ENCODE measurements at places on chromosomes 5 and 9.

- no peak for DNase-seq
Measured at GRCh38 chr9:14511452-14511851, 181.8 kb downstream of the ZDHHC21 start.

DNA sequence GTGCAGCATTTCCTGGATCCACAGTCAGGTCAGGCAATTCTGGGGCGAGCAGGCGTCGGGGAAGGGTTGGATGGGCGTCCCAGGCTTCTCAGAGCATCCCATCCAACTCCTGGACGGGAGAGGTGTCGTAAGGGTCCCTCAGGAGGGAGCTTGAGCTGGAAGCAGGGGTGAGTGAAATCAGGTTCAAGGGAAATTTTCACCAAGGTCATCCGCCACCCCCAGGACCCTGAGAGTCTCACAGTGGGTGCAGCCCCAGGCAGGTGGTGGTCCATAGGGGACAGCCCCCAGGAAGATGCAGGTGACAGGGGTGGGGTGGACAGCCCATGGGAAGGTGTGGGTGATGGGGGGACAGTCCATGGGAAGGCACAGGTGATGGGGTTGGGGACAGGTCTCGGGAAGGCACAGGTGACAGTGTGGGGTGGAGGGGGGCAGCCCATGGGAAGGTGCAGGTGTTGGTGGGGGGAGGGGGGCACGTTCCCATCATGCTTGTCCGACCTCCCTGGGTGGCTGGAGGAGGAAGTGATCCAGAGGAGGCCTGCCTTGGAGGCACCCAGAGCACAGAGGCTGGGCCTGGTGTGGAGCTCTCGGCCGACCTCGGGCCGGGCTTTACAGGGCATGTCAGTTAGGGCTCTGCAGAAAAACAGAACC lies 48.9 kb downstream of the AHRR start:
- DNase-seq: no peak

DNA sequence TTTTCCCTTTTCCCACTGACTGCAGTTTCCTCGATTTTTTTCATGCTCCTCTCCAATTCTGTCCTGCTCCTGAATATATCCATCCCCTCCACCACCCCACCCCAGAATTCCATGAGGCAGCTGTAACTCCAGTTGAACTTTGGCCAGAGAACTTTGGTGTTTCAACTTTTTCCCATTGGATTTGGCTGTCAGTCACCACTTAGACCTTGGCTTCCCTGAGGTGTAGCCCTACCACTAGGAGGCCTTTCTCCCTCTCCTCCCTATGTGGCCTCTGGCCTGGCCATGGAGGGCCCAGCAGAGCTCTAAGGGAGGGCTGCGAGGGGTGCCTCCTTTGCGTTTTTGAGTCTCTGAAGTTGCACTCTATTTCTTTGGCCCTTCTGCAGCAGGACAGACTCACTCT lies 261.3 kb downstream of the PIK3R1 start:
- DNase-seq: no peak

DNA sequence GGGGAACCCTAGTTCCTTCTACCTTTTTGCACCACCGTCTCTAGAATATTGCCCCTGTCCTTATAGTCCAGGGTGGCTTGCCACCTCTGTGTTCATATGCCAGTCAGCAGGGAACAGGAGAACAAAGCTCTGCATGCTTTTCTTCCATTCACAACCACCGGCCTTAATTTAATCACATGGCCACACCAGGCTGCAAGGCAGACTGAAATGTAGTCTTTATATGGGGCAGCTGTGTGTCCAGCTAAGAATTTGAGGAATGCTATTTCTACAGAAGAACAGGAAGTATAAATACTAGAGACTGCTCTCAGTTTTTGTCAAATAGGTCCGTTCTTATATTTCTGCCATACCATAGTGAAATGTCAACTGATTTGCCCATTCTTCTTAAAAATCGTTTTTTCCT lies 5.8 kb downstream of the C5orf22 start:
- no peak for DNase-seq

DNA sequence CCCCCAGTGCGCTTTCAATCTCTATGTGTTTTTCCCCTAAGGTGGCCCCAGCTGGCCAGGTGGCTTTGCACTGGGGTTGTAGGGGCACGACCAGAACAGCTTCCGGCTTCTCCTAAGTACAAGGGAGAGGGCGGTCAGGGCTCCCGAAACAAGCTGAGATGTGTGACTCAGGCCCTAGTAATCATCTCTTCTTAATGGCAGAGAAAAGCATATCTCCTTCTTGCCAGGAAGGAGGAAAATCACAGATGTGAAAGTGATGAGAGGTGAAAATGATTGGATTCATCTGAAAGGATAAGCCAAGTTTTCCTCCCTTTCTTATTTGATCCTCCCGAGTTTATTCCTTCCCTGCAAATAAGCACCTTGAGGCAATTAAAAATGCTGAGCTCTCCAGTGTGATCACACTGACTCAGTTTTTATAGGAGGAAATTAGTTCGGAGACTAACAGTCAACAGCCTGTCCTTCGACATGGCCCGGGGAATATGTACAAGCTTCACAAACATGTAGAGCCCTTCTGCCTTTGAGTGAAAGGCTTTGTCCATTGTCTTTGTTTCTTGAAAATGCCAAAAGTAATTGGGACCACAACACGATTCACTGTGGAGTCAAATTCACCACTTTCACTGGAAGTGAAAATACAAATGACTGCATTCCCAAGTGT lies 514.8 kb downstream of the PSAT1 start:
- no peak for DNase-seq

DNA sequence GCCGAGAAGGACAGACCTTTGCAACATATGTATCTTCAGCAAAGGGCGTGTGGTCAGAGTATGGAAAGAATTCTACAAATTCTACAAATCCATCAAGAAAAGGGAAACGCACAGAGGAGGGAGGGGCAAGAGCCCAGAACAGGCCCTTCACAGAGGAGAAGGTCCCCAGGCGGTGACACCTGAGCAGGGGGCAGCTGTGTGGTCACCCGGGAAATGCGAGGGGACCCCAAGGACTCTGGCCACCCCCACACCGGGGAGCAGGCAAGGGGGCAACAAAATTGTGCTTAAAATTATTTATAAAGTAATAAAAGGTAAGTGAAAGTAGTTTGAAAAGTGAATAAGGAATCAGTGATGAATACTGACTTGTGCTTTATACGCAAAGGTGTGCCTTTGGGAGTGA lies 17.6 kb downstream of the NACC2 start:
- no peak for DNase-seq

DNA sequence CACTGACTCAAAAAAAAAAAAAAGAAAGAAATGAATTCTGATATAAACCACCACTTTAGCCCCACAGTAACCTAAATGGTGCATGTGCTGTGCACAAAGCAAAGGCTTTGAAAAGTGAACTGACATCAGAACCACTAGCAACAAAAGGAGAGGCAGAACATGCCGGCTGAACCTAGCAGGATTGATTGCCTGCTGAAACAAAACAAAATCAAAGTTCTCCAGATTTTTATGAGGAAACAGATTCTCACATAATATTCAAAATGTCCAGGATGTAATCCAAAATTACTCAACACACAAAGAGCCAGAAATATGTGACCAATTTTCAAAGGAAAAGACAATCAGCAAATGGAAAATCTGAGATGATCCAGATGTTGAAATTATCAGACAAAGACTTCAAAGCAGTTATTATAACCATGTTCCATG lies 37.9 kb downstream of the UBTD2 start:
- no peak for DNase-seq

GRCh38 chr5:171055875-171056454 lies 194.1 kb downstream of the RANBP17 start:
- DNase-seq: no peak

GRCh38 chr5:135266975-135267374 lies 132.1 kb downstream of the MACROH2A1 start:
- DNase-seq: no peak

GRCh38 chr9:92947268-92948037 lies at the start of gene FGD3:
TSS of gene FGD3 (plus strand) at chr9:92947523. CDS start at chr9:92976257, 28,734 bp downstream.
- DNase-seq: no peak

DNA sequence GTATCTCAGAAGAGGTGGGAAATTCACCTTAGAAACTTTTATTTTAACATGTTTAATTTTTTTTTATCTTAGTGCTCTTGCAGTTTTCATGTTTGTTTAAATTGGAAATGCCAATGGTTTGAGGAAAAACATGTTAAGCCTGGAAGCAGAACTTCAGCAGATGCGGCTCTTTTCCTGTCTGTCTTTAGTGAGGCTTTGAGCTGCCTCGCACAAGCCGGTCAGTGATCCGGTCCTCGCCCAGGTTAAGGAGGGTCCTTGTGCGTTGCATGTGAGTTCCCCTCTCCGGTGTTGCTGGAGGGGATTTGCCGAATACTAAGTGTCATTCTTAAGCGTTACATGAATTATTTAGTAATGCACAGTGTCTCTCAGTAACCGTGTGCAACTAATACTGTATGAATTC lies 9.4 kb upstream of the PLEKHG4B start:
- no peak for DNase-seq

DNA sequence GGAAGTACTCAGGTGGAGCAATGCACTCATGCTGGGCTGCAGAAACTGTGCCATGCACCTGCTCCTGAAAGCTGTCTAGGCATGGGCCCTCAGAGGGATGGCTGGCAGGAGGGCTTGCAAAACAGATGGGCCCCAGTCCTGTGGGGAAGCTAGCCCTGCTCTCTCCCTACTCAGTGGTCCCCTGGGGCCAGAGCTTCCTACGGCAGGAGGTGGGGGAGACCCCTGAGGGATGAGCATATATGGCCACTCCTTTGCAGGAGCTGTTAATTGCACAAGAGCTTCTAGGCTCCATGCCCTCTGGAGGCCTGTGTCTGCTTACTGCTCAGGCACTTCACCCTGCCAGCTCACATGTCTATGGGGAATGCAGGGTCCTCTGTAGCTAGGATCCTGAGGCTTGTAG lies 545.3 kb upstream of the PTPRD start:
- no peak for DNase-seq

GRCh38 chr5:115898656-115899055 lies 56.9 kb downstream of the AP3S1 start:
- DNase-seq: no peak

Measured in activated T-helper 1 cell treated with anti-CD3 and anti-CD28 coated beads, Interleukin-2, amount 50 U/mL, for 16 hours (primary cell).